ENCODE measurements at places on chromosomes 13 and 19.

DNA sequence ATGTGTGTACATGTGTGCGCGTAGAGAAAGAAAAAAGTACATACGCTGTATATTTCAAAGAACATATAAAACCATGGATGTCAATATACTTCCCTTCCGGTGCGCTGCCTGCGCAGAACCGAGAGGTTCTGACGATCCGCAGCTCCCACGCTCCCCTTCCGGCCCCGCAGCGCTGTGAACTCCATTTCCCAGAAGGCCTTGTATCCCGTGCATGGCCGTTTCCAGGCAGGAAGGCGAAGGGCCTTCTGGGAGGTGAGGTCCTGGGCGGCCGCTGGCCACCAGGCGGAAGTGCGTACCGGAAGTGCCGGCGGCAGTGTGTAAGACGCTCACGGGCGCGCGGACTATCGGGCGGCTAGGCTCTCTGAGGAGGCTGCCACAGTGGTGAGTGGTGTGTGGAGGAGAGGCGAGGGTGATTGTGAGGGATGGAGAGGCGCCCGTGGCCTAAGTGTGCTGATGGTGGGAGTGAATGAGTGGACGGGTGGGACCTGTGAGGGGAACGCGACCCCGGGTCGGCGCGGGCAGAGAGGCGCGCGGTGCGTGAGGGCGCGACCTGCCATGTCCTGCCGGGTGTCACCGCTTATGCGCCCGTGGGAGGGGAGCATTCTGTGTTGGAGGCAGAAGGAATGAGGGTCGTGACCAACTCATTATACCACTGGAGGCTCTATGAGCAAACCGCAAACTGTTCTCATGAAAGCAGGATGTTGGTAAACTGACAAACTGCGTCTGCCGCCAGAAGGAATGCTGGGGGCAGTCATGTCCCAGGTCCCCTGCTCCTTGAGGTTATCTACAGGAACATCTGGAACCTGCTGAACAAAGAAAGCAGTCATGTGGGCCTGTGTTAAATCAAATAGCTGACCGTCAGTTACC, at the start of gene ERVK3-1:
Gene ERVK3-1 (plus strand): TSS at position 313 of the 867 bp plus-strand sequence. CDS start 6,792 bp downstream, outside the sequence.
- DNase-seq = peak; percentile 92

DNA sequence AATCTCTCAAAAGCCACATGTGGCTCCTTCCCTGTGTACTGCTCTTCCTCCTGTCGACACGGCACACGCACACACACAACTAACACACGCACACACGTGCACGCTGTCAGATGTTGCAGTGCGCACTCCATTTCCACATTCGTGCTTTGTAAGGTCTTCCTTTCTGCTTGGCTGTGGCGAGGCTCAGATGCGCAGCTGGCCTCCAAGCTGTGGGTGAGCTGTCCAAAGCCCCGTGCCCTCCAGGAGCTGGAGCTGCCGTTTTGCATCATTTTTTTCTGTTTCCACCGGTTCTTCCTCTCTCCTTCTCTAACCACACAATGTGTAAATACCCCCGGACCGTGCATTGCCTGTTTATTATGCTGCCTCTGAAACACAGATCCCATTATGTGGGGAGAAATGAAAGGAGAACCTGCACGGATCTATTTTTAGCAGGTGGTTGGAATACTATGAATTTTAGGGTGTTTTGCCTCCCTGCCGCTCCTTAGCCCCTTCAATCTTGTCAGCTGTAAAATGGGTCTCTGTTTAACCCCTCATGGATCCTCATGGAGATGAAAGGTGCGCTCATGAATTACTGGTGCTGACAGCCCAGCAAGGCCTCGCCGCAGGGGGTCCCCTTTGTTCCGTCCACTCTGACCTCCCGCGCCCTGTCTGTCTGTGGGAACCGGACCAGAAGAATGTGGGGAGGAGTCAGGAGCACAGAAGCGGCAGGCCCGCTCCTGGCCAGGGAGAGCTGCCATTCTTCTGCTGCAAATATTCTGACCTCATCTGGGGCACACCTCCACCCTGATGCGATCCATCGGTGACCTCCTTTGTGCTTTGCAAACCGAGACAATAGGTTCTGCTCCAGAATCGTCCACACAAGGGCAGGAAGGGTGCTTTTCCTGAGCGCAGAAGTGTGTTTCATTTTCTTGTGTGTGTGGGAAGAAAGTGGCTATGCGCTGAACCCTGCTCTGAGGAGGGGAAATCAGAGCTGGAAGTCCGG, 137.7 kb downstream of the SOX1 start:
- no peak for DNase-seq

DNA sequence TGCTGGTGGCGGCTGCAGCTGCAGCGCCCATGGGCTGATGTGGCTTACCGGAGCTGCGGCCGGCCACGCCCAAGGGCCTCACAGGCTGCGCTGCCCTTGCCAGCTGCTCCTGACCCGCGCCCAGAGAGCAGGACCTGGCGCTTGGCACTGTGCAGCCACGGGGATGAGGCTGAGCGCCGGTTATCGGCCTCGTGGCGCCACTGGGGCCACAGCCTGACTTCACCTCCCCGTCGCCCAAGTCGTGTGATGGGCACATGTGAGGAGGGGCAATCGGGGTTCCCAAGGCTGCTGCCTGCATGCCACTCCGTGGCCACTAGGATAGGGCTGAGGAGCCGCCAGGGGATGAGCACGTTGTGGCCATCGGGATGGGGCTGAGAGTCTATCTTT, 77.2 kb upstream of the PABPC3 start:
- DNase-seq = no peak

- no peak for DNase-seq
These were observed 6.8 kb downstream of the DOHH start for GRCh38 chr19:3493651-3494050.

DNA sequence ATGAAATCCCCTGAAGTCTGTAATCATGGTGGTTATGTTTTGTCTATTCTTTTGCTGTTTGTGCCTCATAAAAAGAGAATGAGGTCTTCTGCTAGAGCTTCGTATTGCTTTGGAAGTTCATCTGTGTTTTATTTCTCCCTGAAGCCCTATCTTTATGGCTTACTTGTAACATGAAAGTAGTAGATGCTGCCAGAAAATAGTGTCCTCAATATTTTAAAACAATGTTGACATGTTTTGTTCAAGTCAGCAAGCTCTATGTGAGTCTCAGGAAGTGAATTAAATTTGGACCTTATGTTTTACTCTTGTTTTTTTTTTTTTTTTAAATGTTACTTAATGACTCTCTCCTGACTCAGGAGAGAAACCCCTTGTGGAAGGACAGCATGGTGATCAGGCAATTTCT, 130.5 kb downstream of the B3GLCT start:
- no peak for DNase-seq

- no peak for DNase-seq
These were observed 211.4 kb downstream of the KCNRG start for GRCh38 chr13:50226515-50227155.

GRCh38 chr13:22130254-22130653, 459.4 kb downstream of the FGF9 start:
- no peak for DNase-seq

GRCh38 chr13:24683838-24684599, 3.8 kb downstream of the ATP12A start:
- DNase-seq = no peak

GRCh38 chr13:81394640-81395039, 1053.7 kb upstream of the SPRY2 start:
- no peak for DNase-seq

DNA sequence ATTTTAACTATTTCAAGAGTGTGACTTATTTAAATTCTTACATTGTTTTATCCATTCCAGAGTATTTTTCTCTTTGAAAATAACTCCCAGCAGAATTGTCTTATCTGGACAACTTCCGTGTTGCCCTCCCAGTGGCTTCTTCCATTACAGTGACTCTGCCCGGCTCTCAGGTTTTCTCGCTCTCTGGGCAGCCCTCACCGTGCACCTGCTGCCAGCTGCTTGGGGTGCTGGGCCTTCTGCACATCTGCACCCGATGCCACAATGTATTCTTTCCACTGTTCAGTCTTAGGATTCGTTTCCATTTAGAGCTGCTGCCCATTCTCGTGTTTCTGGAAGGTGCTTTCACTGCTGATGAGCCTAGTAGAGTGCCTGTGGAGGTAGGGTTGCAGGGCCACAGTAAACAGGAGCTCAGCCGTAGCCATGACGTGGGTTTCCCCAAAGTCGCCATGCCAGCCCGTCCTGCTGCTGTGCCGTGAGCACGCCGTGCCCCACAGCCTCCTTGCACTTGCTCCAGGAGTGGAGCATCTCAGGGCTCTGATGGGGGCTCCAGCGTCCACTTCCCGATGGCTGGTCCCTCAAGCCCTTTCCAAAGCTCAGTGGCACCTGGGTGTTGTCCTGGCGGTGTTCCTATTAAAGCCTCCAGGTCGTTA, 46.1 kb upstream of the DCUN1D2 start:
- DNase-seq = no peak

- no peak for DNase-seq
These were observed 14.4 kb upstream of the TTYH1 start for GRCh38 chr19:54400913-54401312.

DNA sequence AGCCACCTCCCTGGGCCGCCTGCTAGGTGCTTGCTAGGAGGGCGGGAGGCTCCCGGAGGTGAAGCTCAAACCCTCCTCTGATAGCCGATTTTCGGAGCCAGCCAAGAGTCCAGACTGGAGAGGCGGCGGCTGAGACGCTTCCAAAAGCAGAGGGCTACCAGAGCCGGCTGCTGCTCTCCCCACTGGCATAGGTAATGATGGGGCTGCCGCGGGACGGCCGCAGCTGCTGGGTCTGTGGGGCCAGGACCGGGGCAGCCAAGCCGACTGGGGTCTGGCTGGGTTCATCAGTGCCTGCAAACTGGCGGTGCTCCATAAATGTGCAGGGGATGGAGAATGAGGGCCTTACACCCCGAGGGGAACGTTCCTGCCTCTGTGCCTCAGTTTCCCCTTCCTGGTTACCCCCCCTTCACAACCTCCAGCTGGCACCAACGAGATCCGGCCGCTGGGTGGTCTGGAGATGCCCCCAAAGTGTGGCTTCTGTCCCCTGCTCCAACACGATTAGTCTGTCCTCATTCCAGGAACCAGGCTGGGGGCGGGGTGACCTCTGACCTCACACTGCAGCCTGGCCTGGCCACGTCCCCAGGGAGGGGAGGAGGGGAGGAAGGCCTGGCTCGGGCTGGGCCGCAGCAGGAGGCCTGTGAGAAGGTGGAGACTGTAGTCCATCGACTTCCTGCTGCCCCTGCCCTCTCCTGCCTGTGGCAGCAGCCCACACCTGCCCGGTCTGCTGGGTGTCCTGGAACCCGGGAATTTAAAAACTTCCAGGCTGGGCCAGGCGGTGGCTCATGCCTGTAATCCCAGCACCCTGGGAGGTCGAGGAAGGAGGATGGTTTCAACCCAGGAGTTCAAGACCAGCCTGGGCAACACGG, 3.8 kb upstream of the WDR18 start:
- DNase-seq = no peak

All from smooth muscle cell of the brain vasculature (primary cell).